Sciatic nerve (tissue), 2 donors: ENCODE measurements at places on chromosomes 1 and 21.

DNA sequence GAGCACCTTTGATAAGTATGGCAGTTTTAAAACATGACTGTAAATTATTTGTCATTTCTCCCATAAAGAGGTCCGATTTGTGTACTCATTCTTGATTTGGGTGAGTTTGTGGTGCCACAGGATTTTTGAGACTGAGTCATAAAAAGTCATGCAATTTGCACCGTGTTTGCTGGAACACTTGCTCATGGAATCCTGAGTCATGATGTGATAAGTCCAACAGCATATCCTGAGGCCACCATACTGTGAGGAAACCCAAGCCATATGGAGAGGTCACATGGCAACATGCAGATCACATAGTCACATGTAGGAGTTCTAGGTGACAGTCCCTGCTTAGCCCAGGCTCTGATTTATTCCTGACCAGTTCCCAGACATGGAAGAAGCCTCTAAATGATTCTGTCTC lies 40.8 kb upstream of the PRRX1 start:
- DNase-seq: no peak

GRCh38 chr21:34530261-34530660 lies 18.3 kb upstream of the KCNE1 start:
- no peak for DNase-seq

- DNase-seq: no peak
Measured at GRCh38 chr1:156390469-156391365, 21.7 kb downstream of the RHBG start.

- DNase-seq: no peak
Measured at GRCh38 chr1:224058303-224058702, 55.6 kb upstream of the FBXO28 start.

DNA sequence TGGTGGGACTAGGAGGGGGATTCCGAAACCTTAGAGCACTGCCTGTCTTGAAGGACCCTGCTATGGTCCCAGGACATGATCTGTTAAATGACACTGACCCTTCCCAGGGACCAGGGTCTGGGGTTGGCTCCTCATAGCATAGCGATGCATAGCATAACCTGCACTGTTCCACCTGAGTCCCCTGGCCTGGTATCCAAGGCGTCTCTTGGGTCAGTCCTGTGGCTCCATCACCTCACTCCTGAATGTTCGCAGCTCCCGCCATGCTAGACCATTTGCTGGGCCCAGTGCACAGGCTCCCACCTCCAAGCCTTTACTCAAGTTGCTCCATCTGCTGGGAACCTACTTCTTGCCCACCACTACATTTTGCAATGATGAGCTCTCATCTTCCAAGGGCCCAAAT lies 39.0 kb upstream of the MAGOH start:
- DNase-seq: no peak

- peak; percentile 53 for DNase-seq
Measured at GRCh38 chr1:2376931-2377672, 14.3 kb downstream of the MORN1 start.

GRCh38 chr1:31760471-31761470 lies 3.4 kb downstream of the ADGRB2 start:
- peak; percentile 76 for DNase-seq

- no peak for DNase-seq
Measured at GRCh38 chr1:61975638-61976037, 219.0 kb upstream of the L1TD1 start.

DNA sequence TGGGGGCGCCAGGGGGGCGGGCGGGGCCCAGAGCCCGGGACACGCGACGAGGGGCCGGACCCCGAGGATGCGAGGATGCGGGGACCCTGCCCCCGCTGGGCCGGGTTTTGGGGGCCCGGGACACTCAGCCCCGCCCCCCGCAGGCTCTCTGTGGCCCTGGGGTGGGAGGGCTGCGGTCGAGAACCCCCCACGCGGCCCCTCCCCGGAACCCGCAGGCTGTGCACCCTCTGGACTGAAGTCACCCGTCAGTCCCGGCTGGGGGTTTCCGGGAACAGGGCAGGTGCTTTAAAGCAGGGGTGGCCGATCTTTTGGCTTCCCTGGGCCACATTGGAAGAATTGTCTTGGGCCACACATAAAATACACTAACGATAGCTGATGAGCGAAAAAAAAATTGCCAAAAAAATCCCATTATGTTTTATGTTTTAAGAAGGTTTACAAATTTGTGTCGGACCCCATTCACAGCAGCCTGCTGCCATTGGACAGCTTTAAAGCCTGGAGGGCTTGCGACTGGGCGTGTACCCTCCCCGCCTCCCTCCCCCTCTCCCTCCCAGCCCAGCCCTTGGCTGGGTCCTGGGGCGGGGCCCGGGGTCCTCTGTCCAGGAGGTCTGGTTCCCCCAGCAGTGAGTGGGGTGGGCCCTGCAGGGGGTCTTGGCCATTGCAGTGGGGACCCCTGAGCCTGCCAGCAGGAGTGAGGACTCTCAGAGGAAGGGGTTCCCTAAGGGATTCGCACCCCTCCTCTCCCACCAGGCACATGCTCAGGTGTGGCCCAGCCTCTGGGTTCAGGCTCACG lies 21.6 kb upstream of the C1orf159 start:
- no peak for DNase-seq

GRCh38 chr21:42499444-42500112 lies 3.6 kb upstream of the RSPH1 start:
- no peak for DNase-seq

DNA sequence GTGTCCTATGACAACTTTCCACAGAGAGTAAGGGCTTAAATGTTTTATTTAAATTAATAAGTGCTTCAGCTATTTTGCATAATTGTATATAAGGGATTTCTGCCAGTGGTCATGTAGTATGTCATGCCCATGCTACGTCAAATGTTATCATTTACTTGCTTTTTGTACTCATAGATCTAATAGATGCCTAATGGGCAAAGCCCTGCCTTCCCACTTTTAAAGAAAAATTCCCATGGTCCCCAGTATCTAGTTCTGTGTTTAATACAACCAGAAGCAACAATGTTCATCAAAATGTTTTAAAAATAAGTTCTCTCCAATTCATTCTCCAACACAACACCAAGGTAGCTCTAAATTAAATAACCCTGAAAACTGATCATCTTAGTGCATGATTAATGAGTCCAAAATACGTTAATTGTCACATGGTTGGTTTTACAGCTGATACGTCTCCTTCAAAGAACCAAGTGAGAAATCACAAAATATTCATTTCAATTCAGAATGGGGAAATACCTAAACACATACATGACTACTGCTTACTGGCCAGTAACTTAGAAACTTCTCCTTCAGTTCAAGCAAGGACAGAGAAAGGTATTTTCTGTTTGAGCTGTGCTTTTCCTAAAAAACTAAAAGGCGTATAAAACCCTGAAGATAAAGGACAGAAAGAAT lies 49.1 kb upstream of the SDC3 start:
- no peak for DNase-seq

DNA sequence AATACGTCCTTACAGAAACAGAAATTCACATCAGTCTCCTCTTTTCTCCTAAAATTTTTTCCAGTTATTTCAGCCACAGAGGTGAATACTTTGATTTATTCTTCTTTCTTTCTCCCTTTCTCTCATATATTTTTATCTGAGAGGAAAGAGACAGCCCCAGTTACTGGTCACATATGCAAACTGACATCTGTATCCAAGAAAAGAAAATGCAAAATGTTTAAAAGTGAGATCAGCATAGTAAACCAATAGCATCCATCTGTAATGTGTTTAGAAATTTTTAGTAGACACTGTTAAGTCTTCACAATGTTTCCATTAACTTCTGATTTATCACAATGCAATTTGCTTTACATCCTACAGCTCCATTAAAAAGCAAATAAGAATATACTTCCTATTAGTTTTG lies 53.5 kb downstream of the NTNG1 start:
- DNase-seq: no peak

DNA sequence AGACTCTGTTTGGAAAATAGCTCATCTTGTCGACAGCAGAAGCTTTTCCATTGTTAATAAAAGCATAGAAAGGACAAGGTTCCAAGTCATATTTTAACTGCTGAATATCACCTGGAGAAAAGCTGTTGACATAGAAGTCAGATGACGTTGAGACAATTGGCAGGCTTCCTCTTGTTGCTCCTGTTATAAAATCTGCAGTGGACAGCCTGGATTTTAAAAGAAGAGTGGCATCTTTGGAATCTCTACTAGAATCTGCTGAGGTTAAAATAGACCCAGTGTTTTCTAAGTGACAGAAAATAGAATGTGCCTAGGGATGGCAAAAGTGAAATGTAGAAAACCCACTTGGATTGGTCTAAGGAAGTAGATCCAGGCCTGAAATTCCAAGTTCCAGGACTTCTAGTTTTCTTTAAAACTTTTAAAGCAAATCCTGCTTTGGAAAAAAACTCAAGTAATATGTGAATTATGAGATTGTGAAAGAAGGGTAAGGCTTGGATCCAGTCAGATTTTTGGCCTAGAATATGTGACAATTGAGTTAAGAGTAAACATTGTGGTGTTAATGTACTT lies 53.6 kb upstream of the NEXN start:
- no peak for DNase-seq

DNA sequence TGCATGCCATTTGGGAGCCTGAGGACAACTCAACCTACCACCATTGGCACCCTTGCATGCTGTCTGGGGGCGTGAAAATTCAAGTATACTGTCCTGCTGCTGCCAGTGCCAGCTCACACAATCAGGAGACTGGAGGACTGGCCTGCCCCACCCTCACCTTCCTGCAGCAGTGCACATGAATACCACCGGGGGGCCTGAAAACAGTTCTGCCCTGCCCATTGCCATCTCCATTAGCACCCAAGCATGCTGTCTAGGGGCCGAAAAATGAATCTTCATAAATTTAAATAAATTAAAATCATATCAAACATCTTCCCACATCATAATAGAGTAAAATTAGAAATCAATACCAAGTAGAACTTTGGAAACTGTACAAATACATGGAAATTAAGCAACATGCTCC lies 322.1 kb upstream of the TMPRSS15 start:
- no peak for DNase-seq

DNA sequence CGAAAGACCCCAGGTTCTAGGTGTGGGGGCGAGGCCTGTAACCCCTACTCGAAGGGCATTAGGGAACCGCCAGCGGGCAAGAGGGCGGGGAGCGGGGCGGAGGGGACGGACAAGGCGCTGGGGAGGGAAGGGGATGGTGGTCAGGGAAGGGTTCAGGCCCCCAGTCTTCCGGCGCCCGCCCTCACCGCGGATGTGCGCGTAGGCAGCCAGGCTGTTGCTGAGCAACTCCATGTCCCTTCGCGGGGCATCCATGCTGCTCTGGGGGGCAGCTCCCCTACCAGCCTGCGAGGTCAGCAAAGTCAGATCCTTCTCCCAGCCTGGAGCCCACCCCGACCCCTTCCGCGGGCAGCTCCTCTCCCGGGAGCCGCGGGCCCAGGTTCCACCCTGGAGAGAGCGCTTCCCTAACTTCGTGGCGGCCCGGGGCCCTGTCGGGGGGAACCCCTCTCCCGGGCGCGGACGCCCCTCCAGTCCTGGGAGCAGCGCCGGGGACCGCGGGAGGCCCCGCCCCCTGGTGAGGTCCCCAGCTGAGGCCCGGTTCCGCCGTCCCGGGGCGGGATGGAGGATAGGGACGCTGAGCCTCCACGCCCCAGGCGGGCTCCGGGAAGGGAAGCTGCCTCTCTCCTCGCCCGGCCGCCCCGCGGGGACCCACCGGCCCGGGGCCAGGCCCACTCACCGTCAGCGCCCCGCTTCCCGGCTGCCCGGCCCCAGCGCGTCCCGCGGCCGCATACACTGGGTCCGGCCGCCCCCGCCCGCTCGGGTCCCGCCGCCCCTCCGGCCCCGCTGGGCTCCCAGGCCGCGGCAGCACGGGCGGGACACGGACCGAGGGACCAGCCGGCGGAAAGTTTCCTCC lies 434 bp downstream of the EVA1B start:
- DNase-seq: peak; percentile 83

GRCh38 chr1:200337410-200337809 lies 72.4 kb downstream of the ZNF281 start:
- DNase-seq: no peak

GRCh38 chr1:75632350-75632949 lies 21.5 kb upstream of the SLC44A5 start:
- DNase-seq: no peak

- DNase-seq: no peak
Measured at GRCh38 chr1:22654692-22655091, 1.7 kb downstream of the C1QB start.

DNA sequence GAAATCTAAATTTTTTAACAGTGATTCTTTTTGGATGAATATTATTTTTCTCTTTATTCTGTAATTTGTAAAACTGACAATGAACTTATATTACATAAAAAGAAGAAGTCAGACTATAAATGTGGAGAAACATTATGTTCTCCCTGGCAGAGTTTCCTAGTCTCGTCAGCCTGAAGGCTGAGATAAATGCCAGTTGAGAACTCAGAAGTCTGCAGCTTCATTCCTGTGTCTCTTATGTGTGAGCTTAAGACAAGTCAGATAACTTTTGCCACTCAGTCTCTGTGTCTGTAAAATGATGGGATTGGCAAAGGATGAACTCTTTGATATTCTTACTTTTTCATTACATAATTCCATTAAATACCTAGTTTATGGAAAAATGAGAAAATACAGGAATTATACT lies 568.8 kb upstream of the ZRANB2 start:
- no peak for DNase-seq

- DNase-seq: no peak
Measured at GRCh38 chr1:214557952-214558735, 6.7 kb upstream of the PTPN14 start.

GRCh38 chr1:192539297-192540092 lies 36.1 kb upstream of the RGS1 start:
- DNase-seq: no peak

DNA sequence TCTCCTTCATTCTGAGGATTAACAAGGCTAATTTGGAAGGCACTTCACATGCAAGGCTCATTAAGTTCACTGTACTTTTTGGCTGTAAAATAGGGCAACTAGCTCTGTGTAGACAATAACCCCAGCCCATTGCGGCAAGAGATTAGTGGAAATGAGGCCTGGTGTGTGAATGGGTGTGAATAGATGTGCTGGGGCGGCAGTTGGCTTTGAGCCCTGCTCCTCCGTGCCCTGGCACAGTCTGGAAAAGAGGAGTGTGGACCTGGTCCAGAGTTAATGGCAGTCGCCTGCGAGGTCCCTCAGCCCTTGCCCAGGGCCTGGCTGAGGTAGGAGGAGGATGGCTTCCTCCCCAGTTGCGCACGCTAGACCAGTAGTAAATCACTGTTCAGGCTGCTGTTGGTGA lies 4.8 kb downstream of the KISS1 start:
- no peak for DNase-seq

DNA sequence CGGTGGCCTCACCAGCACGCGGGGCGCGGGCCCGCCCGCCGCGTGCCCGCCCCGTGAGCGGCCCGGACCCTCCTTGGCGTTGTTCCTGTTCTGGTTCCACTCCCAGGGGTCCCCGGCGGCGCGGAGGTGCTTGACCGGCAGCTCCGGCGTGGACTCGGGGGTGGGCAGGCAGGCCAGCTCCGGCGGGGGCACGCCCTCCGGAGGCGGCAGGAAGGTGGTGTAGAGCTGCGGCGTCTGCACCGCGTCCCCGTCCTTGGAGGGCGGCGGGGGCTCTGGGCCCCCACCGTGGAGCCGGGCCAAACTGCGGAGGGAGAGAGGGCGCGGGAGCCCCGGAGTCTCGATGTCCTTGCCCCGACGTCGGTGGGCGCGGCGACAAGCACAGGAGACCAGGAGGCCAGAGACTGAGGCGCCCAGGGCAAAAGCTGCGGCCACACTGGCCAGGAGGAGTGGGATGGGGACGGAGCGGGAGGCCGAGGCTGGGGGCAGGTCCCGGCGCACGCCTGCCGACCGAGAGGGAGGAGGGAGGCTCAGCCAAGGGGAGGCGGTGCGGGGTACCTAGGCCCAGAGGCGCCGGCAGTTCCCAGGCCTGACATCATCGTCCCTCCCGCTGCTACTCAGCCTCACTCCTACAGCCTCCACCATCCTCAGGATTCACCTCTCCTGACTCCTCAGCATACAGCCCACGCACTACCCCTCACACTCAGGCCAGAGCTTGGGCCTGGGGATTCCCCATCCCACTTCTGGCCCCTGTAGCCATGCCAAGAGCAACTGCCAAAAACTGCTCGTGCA lies 13.2 kb downstream of the SEMA6C start:
- no peak for DNase-seq
